Stimulated activated CD8-positive, alpha-beta memory T cell treated with anti-CD3 and anti-CD28 coated beads, Interleukin-4, amount 100 ng/mL, for 1 hour (primary cell): ENCODE measurements at places on chromosomes 13 and 19.

DNA sequence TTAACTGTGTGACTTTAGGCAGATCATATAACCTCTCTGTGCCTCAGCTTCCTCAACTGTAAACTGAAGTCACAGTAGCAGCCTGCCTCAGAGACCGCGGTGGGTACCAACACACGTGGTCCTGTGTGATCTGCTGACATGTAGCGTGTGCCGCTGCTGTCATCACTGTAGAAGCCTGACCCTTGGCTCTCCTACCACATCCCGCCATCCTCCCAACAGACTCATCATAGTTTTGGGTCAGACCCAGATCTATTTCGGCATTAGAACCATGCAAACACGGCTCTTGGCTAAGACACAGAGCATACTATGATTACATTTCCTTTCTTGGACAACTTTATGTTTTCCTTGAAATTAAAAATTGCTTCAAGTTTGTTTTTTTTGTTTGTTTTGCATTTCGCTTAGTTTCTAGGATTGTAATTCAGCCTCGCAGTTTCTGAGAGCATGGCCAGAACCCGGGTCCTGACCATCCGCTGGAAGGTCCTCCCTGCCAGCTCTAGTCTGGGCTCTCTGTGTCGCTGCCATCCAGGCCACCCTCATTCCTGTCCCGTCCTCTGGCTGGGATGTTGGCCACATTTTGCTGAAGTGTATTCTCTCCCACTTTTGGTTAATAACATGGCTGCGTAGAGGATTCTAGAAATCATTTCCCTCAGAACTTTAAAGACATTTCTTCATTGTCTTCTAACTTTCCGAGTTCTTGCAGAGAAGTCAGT, 53.0 kb downstream of the GGACT start:
- DNase-seq: no peak

GRCh38 chr19:17775991-17776803, 18.7 kb upstream of the B3GNT3 start:
- DNase-seq: no peak

DNA sequence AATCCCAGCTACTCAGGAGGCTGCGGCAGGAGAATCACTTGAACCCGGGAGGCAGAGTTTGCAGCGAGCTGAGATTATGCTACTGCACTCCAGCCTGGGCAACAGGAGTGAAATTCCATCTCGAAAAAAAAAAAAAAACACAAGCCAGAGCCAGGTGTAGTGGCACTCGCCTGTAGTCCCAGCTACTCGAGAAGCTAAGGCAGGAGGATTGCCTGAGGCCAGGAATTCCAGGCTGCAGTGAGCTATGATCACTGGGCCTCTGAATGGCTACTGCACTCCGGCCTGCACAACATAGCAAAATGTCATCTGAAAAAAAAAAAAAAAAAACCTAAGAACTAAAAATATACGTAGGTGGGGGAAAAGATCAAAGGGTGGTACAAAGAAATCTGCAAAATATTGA, 19.4 kb downstream of the EPS15L1 start:
- DNase-seq: no peak

GRCh38 chr13:43285933-43286597, 262.7 kb downstream of the DNAJC15 start:
- no peak for DNase-seq

DNA sequence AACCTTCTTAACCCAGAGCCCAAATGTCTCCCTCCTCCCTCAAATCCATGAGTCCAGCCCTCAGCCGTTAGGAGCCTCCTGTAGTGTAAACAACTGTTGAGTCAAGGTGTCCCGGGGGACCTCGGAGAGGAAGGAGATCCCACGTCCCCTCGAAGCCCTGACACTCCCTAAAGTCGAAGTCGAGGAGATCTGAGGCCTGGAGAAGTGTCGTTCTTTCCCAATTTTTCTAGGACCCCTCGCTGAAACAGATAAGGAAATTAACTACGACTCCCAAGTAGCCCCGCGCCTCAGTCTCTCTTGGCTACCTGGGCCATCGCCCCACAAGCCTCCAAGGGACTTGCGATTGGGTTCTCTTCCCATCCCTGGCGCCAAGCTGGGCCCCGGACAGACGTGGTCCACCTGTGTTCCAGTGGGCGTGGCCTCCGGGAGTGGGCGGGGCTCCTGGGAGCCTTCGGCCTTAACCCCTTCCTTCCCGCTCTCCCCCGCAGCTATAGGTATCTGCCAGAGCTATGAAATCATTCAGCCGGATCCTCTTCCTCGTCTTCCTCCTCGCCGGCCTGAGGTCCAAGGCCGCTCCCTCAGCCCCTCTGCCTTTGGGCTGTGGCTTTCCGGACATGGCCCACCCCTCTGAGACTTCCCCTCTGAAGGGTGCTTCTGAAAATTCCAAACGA, 869 bp downstream of the GFY start:
- no peak for DNase-seq
